ENCODE measurements at places on chromosomes 4 and X.

GRCh38 chr4:649751-650310 lies 24.2 kb downstream of the ATP5ME start:
- DNase-seq = no peak

DNA sequence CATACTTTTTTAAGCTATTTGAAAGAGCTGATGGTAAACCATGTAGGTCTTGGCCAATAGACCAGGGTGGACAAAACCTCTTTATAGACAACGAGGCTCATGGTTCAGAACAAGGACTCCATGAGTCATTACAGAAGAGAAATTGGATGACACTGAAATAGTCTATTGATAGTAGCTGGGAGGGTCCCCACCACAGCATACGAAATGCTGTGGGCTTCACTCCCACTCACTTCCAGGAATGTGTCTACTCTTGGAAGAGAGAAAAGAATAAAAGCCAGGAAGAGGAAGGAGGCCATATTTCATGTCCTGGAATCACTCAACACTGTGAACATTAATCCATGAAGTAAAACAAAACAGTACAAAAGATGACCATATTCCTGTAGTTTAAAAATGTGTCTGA lies 82.3 kb upstream of the MXRA5 start:
- no peak for DNase-seq

- no peak for DNase-seq
Measured at GRCh38 chr4:48623182-48623780, 133.2 kb downstream of the ZAR1 start.

DNA sequence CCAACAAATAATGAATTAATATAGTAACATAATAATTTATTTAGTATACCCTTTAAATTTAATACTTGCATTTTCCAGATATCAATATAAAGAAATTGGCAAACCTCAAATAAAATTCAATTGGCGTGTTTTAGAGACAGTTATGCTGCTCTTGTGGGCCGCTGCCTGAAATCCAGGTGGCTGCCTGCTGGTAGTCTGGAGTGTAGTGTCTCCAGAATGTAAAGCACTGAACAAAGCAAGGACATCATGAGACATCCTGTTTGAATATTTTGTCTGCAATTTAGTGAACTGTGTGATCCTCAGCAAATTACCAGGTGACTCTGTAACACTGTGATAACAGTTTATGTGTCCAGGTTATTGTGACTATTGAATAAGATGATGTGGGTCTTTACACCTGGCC lies 29.9 kb downstream of the ZFP42 start:
- DNase-seq = no peak

DNA sequence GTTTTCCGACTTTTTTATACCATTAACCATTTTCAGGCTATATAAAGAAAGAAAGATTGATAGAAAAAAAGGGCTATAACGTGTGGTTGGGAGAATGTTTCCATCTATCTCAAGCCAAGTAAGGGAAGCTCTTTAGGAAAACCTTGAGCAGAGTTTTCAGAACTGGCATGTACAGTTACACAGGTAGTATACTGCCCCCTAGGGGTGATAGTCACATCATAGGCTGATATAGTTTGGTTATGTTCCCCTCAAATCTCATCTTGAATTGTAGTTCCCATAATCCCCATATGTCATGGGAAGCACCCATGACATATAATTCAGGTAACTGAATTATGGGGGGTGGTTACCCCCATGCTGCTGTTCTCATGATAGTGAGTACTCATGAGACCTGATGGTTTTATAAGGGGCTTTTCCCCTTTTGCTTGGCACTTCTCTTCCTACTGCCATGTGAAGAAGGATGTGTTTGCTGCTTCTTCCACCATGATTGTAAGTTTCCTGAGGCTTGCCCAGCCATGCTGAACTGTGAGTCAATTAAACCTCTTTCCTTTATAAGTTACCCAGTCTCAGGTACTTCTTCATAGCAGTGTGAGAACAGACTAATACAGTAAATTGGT lies 186.8 kb downstream of the TMA16 start:
- DNase-seq = peak; percentile 21

DNA sequence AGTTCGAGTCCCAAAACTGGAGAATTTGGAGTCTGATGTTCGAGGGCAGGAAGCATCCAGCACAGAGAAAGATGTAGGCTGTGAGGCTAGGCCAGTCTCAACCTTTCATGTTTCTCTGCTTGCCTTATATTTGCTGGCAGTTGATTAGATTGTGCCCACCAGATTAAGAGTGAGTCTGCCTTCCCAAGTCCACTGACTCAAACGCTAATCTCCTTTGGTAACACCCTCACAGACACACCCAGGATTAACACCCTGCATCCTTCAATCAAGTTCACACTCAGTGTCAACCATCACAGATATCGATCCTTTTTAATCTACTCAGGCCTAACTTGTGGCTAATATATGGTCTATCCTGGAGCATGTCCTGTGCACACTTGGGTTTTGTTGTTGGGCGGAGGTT lies 18.0 kb upstream of the MAEA start:
- DNase-seq = no peak

DNA sequence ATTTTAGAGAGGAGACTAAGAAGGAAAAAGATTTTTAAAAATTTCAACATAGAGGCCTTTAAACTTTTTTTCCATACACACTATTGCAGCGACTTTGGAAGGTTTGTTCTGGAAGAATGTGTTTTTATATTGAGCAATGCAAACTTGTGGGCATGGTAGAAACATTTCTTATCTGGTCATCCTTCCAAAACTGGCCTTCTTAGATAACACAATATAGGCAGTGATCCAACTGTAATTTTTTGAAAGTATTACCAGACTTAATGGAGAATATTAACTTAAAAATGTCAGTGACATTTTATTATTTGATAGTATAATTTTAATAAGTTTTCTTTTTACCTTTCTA lies 25.6 kb downstream of the FHDC1 start:
- DNase-seq = no peak

GRCh38 chr4:152028131-152028530 lies 267.3 kb upstream of the GATB start:
- DNase-seq = no peak

GRCh38 chr4:109952612-109953011 lies 39.9 kb downstream of the EGF start:
- no peak for DNase-seq

- DNase-seq = no peak
Measured at GRCh38 chrX:119728487-119728886, 29.9 kb upstream of the SOWAHD start.

GRCh38 chr4:184938871-184939270 lies 79.4 kb upstream of the HELT start:
- no peak for DNase-seq

- no peak for DNase-seq
Measured at GRCh38 chr4:167544391-167544790, 310.1 kb upstream of the SPOCK3 start.

- no peak for DNase-seq
Measured at GRCh38 chr4:178322524-178323183, 880.4 kb upstream of the AGA start.

DNA sequence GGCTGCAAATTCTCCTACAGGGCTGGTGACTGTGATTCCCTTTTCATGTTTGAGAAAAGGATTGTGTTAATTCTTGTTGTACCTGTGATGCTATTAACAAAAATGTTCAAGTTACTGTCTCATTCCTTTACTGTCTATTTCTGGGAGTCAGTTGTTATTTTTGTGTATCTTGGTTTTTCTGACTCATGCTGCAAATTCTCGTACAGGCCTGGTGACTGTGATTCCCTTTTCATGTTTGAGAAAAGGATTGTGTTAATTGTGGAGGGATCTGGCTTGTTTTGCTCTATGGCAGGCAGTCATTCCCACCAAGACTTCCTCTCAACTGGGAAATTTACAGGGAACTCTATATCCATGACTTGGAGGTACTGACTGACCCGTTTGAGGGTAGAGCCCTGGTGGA lies 693.4 kb upstream of the INTU start:
- DNase-seq = no peak

DNA sequence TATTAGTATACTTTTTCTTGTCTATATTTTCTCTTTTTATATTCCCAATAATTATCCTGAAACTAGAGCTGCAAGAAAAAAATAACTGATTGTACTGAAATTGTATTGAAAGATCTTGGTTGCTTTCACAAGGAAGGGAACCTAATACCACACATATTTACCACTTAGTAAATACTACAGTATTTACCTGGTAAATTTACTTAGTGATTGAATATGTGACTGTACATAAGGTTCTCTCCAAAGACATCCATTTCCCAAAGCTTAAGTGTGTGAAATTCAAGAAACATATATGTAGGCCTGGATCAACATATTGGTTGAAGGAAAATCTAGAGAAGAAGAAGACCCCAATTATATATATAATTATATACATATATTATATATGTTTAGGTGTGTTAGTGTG lies 1272.7 kb downstream of the C4orf33 start:
- DNase-seq = no peak

DNA sequence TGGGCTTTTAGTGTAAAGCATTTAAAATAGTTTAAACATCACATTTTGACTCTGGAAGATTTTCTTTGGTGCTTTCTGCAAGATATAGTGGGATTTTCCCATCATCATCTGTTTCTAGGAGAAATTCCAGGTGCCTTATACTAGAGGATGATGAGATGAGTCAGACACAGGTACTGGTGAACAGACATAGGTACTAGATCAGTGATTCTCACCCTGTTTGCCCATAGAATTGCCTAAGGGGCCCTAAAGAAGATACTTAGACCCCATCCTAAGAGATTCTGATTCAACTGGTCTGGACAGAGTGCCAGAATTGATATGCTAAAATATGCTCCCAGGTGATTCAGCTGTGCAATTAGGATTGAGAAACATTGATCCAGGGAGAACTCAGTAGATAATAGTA lies 9.7 kb downstream of the TSPAN7 start:
- no peak for DNase-seq

- no peak for DNase-seq
Measured at GRCh38 chr4:91963486-91963885, 340.3 kb upstream of the GRID2 start.

DNA sequence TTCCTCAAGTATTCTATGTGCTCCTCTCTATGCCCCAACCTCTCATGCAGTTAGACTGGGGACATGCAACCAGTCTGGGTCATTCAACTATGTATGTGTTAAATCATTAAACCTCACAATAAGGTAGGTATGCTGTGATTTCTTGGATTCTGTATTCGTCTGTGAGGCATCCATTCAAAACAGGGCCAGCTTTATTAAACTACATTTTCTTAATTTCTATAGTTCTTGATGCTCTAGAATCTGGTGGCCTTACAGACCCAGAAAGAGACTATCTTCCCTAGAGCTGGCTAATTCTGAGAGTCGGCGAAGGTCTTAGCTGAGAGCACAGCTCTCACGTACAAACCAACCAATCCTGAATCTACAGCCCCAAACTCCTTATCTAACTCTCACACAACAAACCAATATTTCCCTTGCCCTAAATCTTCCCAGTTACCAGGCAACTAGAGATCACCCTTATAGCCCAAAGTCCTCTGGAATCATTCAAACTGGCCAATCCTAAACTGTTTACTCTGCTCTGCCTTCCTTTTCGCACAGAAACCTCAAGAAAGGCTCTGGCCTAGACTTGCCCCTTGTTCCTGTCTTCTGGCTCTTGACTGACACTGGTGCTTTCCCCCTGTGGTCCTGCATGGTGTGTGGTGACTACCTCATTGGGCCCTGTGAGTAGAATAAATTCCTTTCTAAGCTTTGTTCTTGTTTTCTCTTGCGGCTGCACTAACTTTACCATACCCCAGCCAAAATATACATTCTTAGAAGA lies 203.5 kb upstream of the TET2 start:
- no peak for DNase-seq

GRCh38 chr4:74768857-74769525 lies 25.3 kb downstream of the BTC start:
- no peak for DNase-seq

DNA sequence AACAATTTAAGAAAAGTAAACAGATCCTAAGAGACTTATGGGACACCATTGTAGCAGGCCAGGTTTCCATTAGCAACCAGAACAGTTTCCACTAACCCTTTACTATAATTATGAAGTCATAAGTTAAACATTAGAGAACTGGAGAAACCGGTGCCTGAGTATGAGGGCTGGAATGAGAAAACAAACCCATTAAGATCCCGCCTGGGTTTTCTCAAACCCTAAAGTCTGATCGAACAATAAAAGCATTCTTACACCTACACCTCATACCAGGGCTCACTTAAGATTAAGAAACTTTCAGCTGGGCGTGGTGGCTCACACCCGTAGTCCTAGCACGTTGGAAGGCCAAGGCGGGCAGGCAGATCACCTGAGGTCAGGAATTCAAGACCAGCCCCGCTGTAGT lies 13.7 kb upstream of the DHX15 start:
- DNase-seq = no peak

- DNase-seq = no peak
Measured at GRCh38 chr4:39548425-39549067, 21.3 kb upstream of the UGDH start.

GRCh38 chr4:88747351-88747750 lies 49.7 kb upstream of the NAP1L5 start:
- DNase-seq = no peak

Measured in NCI-H1694 (cell line).